AG08396 (cell line): ENCODE measurements at places on chromosomes 2 and 18.

GRCh38 chr2:85706599-85707296 is 12.6 kb downstream of the GNLY start:
- DNase-seq: no peak

DNA sequence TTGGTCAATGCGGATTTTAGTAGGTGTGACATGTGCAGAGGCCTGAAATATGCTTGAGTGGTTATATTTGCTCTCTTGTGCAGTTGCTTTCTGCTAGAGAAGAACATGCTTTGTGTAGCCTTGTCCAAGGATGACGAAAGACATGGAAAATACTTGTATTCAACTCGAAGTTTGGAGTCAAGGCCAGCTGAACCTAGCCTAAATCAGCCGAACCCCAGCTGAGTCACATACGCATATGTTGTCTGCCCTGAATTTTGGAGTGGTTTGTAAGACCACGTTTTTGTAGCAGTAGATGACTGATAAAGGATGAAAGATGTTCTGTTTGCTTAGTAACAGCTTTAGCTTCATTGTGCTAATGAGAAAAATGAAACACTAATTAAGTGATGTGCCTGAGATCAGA is 22.5 kb upstream of the SPAG16 start:
- DNase-seq: no peak

- DNase-seq: no peak
These were observed 226.9 kb upstream of the SMIM21 start for GRCh38 chr18:75654386-75654785.

DNA sequence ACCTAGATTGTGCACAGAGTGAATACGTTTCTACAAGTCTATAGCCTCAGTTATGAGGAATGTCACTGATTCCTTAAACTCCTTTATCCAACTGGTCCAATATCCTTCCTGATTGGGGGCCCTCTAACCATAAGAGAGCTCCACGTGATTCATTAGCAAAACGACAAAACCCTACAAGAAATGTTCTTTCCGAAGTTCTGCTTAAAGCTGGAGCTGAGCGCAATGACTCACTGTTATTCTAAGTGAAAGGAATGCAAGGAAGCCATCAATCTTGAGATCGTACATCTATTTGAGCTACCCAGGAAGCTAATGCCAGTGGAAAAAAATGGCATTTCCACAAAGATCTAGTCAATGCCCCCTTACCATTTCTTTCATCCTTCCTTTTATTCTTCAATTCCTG is 354.9 kb upstream of the CDH20 start:
- peak; percentile 27 for DNase-seq

- no peak for DNase-seq
These were observed 162.1 kb upstream of the TTC39C start for GRCh38 chr18:23852236-23853045.

GRCh38 chr18:9712611-9713010 is 4.5 kb downstream of the RAB31 start:
- peak; percentile 19 for DNase-seq

- no peak for DNase-seq
These were observed 23.9 kb downstream of the EIF2AK2 start for GRCh38 chr2:37132914-37133313.

DNA sequence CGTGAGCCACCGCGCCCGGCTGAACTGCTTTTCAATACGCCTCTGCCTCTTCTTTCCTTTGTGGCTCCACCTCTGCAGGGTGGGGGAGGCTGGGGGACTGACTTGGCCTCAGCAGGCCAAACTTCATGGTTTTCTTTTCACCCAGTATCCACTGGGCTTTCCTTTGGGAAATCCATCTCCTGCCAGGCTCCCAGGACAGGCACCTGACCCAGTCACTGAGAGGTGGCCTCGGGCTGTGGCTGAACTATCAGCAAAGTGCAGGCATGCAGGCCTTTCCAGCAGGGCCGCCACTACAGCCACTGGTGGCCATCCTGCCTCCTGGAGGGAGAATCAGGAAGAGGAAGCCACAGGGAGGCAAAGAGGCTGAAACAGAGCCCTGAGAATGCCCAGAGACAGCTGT is 33.4 kb upstream of the SEMA4C start:
- DNase-seq: no peak

DNA sequence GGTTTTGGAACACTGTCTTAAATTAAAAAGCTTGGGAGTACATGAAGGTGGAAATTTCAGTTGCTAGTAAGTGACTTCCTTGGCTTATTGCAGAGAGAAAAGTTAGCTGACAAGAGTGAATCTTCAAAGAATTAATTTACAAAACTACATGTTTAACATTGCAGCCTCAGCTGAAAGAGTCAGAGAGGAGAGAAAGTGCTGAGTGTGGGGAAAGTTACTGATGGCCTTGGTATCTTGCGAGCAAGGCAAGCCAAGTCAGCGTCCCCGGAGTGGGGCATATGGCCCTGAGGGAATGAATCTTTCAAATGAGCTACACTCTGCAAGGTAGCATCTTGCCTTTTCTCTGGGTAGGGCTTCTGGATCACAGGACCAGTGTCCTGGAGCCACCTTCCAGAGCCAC is 131.3 kb downstream of the LPIN1 start:
- DNase-seq: no peak

GRCh38 chr2:237603718-237604362 is 13.3 kb upstream of the RAB17 start:
- no peak for DNase-seq

DNA sequence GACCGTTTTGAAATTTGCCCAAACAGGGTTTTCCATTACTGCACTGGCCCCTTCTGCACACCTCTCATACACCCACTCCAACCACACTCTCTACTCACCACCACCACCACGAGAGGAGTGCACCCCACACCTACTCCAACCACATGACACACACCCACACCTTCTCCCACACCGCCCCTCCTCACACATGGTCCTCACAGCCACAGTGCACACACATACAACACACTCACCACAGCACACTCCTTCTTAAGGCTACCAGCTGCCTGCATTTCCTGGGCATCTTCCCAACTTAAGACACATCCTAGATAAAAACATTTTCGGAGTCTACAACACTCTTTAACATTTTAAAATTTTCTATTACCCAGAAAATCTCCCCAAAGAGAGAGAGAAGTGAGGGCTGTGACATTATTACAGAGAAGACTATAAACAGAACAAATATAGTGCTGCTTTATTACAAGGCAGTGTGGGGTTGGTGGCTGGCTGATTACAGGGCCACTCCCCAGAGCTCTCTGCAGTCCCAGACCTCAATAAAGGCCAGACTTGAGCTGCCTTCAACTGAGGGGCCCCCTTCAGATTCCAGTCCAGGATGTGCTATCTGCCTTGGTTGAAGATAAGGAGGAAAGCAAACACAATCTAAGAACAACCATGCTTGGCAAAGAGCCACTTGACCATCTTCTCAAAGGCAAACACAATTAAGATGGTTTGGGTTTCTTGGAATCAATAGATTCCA is 36.1 kb downstream of the NHEJ1 start:
- DNase-seq: peak; percentile 33

- DNase-seq: no peak
These were observed 14.7 kb downstream of the HDAC4 start for GRCh38 chr2:239386001-239386670.
